ENCODE measurements at places on chromosomes 7 and 10.
A peak's percentile ranks its signal among the peaks of the same experiment; 100 is the strongest.

- no peak for DNase-seq
Observed at GRCh38 chr10:127428385-127428980, 120.6 kb upstream of the NPS start.

DNA sequence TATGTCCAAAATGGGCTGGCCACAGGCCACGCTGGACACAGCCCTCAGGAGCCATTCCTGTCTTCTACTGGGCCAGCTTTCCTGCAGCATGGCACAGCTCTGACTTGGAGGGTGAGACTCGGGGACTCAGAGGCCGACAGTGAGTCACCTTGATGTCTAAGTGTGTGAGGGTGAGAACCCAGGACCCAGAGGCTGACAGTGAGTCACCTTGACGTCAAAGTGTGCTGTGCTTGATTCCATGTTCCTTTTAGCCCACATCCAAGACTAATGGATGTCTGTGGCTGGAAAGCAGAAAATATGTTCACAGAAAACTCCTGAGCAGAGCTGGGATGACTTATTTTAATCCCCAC lies 6.0 kb upstream of the FAM170B start:
- no peak for DNase-seq

- DNase-seq: no peak
Observed at GRCh38 chr7:89607792-89608191, 546.5 kb upstream of the STEAP1 start.

DNA sequence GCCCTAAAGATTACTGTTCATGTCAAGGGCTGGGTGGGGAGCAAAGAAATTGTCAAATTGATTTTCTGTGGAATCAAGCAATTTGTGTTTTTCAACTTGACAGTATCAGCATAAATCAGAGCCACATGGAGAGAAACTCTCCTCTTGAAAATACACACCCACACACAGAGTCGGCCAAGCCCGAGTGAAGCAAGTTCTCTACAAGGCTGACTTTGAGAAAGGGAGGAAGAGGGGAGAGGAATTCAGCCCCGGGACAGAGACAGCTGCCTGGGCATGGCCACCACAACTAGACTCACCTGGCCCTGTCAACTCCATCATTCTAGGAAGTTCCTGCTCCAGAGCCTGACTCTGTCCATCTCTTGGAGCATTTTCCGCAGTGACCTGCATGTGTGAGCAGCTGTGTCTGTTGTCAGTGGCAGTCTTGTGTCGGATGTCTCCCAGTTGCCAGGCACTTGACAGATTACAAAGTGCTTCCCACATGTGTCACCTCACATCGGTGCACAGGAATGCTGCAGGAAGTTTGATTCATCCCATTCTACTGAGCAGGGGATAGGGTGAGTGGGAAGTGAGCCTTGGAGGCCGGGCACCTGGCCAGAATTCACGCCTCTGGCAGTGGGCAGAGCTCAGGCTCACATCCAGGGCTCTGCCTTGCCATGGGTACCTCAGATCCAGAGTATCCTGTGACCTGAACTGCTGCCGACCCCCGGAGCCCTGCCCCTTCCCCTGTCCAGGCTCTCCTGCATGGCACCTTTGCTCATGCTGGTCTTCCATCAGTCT lies 37.9 kb downstream of the ADAM12 start:
- DNase-seq: no peak

GRCh38 chr7:44761207-44762161 lies 12.8 kb downstream of the ZMIZ2 start:
- no peak for DNase-seq

GRCh38 chr10:19663344-19663743 lies 152.9 kb upstream of the PLXDC2 start:
- DNase-seq: no peak

- DNase-seq: no peak
Observed at GRCh38 chr7:106281127-106281526, 3.7 kb downstream of the NAMPT start.

- no peak for DNase-seq
Observed at GRCh38 chr7:135840591-135840990, 92.0 kb upstream of the FAM180A start.

- no peak for DNase-seq
Observed at GRCh38 chr10:4354382-4354812, 471.6 kb upstream of the AKR1E2 start.

DNA sequence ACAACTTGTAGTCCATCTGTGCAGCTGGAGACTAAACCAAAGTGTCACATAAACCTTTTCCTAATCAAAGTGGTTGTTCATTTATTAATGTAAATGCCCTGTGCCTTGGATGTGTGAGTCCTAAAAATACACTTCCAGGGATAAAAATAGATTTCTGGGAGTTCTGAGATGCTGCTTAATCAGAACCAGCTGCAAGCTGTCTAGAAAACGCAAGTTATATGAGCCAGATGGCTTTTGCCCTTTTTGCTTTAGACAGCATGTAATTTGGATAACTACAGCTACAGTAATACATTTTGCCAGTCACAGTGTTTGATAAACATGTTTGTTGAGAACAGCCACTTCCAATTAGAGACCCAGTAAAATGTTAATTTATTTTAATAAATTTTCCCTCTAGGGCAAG lies 185.1 kb upstream of the PRPS1L1 start:
- DNase-seq: no peak

DNA sequence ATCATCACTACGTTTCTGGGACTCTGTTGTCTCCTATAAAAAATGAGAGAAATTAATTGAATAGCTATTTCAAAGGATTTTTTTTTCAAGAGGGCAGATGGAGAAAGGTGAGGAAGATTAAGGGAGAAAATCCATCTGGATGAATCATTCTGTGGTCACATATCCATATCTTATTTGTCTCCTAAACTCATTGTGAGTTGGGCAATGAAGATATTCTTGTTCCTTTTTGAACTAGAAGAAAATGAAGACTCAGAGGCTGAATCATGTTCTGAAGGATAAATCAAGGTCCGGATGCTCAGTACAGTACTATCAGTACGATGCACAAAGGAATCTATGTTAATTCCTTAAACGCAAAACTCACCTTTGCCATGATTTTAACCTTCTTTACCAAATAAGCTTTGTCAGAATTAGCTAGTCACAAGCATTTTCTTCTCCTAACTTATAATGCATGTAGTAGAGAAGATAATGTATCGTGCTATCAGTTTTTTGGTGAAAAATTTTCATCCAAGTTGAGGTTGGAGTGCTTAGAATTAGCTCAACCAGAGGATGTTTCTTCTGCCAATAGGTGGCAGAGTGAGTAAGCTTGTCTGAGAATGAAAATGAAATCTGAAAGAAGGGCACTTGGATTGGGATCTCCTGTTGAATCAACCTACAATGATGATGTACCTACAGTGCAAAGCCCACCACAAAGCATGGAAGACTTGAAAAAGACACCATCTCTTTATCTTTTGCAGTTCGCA lies 446.9 kb downstream of the KIF20B start:
- DNase-seq: no peak

GRCh38 chr10:110361800-110362456 lies 57.2 kb upstream of the SMNDC1 start:
- peak; percentile 16 for DNase-seq

GRCh38 chr7:73521636-73522104 lies 423 bp downstream of the BAZ1B start:
- DNase-seq: peak; percentile 74

- no peak for DNase-seq
Observed at GRCh38 chr7:22109761-22110160, 164.1 kb upstream of the CDCA7L start.

DNA sequence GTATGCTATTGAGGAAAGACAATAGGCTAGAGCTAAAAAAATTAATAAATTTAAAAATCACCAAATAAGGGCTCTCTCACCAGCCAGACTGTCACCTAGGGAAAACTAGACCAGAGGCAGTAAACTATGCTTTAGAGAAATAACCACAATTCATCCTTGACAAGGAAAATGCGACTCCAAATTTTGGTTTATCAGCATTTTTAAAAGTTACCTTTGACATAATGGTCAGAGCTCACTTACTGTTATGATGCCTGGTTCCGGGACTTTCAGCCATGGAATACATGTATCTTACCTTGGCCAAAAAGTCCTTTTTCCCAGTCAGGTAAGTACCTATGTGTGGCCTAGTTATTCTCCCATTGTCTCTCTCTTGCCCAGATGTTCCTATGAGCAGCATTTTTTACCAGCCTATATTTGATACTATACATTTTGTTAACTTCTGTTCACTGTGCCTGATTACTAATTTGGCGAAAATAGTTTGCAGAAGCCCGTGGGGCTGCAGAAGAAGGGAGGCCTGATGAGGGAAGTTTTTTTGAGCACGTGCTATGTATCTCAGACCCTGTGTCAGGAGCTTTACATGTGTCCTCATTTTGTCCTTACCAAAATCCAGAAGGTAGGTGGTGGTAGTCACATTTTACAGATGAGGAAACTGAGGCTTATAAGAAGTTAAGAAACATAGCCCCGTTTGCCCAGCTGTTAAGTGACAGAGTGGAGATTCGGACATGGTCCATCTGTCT lies 149.7 kb downstream of the CELF2 start:
- no peak for DNase-seq

- DNase-seq: no peak
Observed at GRCh38 chr10:13087986-13088618, 11.9 kb upstream of the OPTN start.

GRCh38 chr10:53115660-53116059 lies 343.1 kb upstream of the MBL2 start:
- DNase-seq: no peak

GRCh38 chr7:1151156-1151555 lies 8.8 kb downstream of the ZFAND2A start:
- no peak for DNase-seq

- DNase-seq: no peak
Observed at GRCh38 chr7:128155100-128155740, 85.9 kb upstream of the LEP start.

- DNase-seq: no peak
Observed at GRCh38 chr7:151063212-151063561, 3.8 kb downstream of the SLC4A2 start.

GRCh38 chr10:124063750-124064603 lies 29.4 kb downstream of the CHST15 start:
- no peak for DNase-seq

DNA sequence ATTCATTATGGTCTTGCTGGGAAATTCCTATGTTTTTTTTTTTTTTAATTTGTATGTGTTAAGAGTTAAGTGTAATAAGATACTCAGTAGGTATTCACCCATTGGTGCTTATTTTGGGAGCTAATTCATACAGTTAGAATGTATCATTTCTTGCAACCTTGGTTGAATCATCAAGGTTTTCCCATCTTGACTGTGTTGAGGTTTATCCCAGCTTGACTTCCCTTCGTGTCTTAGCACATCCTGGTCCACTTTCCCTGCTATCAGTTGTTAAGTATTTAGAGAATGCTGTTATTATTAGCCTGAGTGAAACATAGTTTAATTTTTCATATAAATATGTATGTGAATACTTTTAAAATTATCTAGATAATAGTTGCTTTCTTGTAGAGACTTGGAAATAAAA lies 20.8 kb downstream of the RALA start:
- DNase-seq: no peak

DNA sequence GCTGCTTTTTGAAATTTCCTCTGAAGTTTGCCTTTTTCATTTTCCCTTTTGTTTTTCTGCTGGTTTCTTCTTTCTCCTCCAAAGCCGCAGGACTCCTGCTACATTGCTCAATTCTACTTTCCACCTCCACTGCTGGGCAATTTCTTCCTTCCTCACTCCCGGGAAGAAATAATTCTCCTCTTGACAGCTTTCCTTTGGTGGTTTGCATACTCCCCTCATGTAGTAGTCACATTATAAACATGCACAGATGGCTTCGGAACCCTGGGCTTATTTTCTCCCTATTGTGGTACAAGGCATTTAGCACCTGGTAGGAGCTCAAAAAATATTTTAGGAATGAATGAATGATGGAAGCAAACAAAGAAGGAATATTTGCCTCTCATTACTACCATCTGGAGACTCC lies 977.2 kb downstream of the LRMDA start:
- no peak for DNase-seq

GRCh38 chr7:159160450-159160849 lies 15.8 kb upstream of the VIPR2 start:
- no peak for DNase-seq

Data from stimulated activated naive CD4-positive, alpha-beta T cell treated with Interleukin-2 at 50 U/mL for 16 hours (primary cell).